GM19239 (cell line): ENCODE measurements at places on chromosomes 5 and 9.
A peak's percentile ranks its signal among the peaks of the same experiment; 100 is the strongest.

- peak; percentile 43 for DNase-seq
Observed at GRCh38 chr5:157290981-157291711, 25.2 kb downstream of the CYFIP2 start.

DNA sequence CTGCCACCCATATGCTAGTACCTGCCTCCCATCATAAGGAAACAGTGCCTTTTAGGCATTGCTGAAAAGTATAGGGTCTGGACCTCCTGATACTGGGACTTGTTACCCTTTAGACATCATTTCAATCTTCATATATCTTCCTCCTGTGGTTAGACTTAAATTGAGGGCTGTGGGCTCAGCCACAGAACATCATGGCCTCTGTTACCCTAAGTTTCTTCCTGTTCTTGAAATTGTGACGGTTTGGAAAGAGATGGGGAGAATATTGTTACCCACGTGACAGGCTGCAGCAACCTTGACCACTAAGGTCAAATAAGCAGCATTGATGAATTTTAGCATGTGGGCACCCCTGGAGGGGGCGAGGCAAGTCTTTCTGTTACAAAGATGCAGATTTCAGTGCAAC lies 87.7 kb downstream of the PDE8B start:
- no peak for DNase-seq

- no peak for DNase-seq
Observed at GRCh38 chr9:34612788-34613390, 992 bp upstream of the RPP25L start.

GRCh38 chr9:82882748-82883147 lies 180.2 kb downstream of the RASEF start:
- no peak for DNase-seq

- DNase-seq: no peak
Observed at GRCh38 chr9:6086006-6086655, 70.7 kb upstream of the RANBP6 start.

- no peak for DNase-seq
Observed at GRCh38 chr5:96919754-96920197, 16.1 kb upstream of the LNPEP start.

- peak; percentile 7 for DNase-seq
Observed at GRCh38 chr5:88967633-88968585, 84.9 kb upstream of the MEF2C start.

DNA sequence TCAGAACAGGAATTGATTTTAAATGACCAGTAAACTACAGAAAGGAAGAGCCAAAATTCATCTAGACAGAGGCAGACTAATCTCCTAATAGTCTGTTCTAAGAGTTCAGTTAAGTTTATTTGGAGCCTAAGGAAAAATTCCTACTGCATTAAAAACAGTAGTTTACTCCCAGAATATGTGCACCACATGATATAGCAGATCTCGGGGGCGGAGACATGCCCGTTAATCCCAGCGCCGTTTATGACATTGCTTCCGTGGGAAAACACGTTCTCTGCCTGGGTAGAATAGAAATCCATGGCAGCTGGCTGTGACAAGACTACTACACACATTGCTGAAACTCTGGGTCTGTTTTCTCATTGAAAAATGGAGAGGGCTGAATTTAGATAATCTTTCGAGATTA lies 11.4 kb downstream of the HABP4 start:
- DNase-seq: no peak

- no peak for DNase-seq
Observed at GRCh38 chr9:14350754-14351153, 36.8 kb upstream of the NFIB start.

GRCh38 chr9:136297016-136297691 lies 6.7 kb downstream of the CCDC187 start:
- no peak for DNase-seq

GRCh38 chr9:99000476-99001395 lies 57.0 kb downstream of the COL15A1 start:
- DNase-seq: peak; percentile 32

DNA sequence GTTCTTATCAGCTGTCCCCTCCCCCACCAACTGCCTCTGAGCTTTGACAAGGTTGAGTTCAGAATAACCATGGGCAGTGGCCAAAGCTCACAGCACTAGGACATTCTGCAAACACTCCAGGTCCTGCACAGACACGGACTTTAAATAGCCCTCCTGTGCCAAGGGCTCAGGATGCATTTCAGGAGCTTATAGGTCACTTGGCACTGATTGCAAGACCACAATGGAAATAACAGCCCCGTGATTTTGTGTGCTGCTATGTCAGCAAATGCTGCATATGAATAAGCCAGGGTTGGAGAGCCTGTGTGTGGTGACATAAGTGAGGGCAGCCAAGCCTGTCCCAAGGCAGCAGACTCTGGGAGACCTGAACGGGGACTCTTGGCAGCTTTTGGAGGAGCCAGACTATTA lies 150.7 kb downstream of the DMRT2 start:
- no peak for DNase-seq

DNA sequence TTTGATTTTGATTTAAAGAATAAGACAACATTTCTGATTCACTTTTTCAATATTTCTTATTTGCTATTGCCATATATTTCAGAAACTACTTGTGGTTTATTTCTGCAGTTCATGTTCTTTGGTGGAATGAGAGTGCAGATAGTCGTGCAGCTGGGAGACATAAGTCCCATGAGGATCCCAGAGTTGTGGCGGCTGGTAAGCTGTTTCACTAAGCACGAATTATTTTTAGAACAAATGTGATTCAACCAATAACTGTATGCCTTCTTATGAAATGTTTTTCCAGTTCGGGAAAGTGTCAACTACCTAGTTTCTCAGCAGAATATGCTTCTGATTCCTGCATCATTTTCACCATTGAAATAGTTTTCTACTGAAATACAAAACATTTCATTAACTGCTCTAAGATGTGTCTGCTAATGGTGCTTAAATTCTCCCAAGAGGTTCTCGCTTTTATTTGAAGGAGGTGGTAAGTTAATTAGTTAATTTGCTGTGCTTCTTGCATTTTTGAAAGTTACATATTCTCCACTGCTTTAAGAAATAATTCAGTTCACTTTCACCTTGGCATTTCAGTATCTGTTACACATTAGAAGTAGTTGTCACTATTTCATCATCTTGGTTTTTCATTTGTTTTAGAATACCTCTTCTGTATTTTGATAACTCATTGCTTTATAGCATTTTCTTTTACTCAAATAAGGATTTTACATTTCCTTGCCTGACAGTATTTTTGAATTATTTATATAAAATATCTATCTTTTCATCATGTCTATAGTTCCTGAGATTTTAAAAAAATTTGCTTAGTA lies 9.0 kb downstream of the NIPSNAP3B start:
- no peak for DNase-seq

GRCh38 chr9:91248707-91249106 lies 113.0 kb downstream of the AUH start:
- DNase-seq: no peak

GRCh38 chr9:107761307-107761706 lies 271.7 kb upstream of the KLF4 start:
- DNase-seq: no peak

- no peak for DNase-seq
Observed at GRCh38 chr5:168039566-168040248, 251.7 kb upstream of the WWC1 start.
